Naive B cell (primary cell): ENCODE measurements at places on chromosomes 2 and 18.

DNA sequence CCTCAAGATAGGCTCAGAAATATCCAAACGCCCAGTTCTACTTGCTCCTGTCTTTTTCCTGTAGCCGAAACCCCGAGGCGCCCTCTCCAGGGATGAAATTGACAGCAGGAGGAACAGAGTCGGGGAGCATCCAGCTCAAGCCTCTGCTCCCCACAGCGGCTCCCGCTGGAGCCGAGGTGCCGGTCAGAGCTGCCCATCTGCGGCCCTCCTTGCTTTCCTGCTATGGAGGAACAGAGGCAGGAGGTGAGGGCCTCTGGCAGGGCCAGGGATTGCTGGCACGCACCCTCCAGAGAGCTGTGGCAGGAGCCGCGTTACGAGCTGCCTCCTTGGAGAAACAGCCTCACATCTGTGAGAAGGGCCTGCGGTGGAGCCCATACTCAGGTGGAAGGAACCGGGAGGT lies 172.1 kb downstream of the RNF144A start:
- DNase-seq: no peak

DNA sequence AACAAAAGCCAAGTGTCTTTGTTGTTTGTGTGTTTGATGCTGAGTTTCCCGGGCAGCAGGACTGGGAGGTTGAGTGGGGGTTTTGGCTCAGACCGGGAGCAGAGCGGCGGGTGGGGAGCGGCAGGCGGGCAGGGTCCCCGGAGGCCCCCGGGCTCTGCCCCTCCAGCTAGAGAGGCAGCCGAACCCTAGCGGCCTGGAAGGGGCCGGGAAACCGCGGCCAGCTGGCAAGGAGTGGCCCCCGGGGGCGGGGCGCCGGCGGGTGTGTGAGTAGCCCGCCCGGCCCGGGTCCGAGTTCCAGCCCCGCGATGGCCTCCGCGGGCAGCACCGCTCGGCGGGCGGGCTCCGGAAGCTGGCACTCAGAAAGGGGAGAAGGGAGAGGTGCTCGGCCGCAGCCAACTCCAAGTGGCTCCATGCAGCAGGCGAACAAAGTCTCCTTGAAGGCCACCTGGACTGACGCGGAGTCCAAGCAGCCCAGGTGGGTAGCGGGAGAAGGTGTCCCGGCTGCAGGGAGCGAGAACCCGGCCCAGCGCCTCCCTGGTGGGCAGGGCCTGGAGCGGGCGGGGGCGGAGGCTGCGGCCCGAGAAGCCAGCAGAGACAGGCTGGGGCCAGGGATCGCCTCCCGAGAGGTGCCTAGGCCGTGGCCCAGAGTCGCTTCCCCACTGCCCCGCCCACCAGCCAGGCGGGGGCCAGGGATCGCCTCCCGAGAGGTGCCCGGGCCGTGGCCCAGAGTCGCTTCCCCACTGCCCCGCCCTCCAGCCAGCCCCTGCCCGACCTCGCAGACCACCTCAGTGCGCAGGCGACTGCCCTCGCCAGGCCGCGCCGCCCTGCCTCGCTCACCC lies at the start of gene ANKRD53:
Gene ANKRD53, plus strand, starts transcription at position 290 of the 839 bp plus-strand sequence. Its CDS starts 16 bp downstream, at position 306.
- no peak for DNase-seq

DNA sequence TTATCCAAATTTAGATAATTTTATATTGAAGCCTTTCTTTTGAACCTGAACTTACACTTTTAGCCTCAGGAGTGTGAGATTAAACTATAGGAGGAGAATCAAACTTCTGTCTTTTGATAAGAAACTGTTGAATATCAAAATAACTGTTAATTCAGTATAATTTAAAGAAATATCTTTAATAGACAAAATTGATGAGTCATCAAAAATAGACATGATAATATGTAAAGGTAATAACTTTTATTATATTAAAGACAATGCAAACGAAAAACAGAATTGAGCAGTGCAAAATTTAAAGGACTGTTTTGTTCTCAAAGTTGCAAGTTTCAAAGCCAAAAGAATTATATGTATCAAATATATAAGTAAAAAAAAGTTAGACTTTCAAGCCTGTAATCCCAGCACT lies 2.0 kb upstream of the WDR35 start:
- DNase-seq: no peak

DNA sequence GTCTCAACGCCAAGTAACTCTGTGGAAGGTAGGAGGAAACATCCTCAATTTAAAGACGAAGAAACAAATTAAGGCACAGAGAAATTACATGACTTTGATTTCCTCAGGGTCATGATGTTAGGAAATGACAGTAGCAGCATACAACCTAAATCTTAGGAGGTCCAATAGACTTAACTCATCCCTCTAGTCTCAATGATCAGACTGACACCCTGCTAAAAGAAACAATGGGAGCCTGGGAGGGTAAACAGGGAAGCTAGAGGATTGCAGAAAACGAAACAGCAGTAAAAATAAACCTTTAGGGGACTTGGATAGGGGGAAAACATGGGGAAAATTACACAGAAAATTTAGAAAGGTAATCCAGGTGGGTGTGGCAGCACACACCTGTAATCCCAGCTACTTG lies 56.0 kb downstream of the ROCK2 start:
- no peak for DNase-seq

- no peak for DNase-seq
Observed at GRCh38 chr2:3670941-3671340, 12.9 kb downstream of the ALLC start.

DNA sequence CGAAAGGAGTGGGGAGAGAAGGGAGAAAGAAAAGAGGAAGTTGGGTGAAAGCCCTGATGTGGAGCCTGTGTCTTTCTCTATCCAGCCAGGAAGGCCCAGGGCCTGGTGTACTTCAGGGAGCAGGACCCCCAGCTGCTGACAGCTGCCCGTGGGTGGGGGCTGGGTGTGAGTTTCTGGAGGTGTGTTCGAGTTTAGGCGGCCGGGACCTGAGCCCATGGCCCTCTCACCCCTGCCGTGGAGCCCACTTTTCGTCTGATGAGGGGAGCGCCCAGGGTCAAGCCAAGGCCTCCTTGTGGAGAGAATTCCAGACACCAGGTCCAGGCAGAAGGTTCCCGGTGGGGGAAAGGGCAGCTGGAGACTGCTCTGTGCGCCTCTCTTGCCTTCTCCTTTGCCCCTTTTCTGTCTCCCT lies 2.2 kb downstream of the SIX3 start:
- no peak for DNase-seq

DNA sequence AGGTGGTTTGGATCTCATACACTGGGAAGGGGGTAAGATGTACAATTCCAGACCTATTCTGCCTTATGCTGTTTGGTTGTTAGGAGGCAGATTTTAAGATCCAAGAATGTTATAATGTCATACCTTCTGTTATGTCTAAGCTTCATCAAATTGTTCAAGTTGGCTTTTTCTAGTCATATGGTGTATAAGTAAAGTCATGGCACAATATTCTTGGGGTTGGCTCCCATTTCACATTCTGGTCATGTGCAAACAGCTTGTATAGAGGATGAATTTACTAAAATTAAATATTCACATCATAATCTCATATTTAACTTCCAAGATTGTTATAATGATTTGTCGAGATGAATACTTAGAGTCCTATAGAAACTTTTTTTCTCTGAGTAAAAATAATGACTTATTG lies 424.9 kb upstream of the HNMT start:
- DNase-seq: no peak

DNA sequence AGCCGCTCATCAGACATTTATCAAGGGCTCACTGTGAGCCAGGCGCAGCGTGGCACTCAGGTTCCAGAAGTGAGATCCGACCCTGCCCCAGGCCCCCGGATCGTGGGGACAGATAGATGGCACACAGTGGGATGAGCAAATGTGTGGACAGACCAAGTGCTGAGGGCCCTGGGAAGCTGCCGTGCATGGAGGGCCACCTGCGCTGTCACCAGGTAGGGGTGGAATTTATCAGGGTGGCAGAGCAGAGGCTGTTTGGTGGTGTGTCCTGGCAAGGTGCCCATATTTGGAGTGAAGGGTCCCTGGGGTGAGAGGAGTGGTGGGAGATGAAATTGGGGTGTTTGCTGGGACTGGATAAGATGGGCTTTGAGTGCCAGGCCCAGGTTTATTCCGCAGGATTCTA lies 92.8 kb upstream of the HS6ST1 start:
- DNase-seq: no peak

GRCh38 chr18:61901323-61901986 lies 8.6 kb upstream of the RNF152 start:
- DNase-seq: peak; percentile 27

GRCh38 chr2:235857598-235857997 lies 310.6 kb downstream of the GBX2 start:
- no peak for DNase-seq

DNA sequence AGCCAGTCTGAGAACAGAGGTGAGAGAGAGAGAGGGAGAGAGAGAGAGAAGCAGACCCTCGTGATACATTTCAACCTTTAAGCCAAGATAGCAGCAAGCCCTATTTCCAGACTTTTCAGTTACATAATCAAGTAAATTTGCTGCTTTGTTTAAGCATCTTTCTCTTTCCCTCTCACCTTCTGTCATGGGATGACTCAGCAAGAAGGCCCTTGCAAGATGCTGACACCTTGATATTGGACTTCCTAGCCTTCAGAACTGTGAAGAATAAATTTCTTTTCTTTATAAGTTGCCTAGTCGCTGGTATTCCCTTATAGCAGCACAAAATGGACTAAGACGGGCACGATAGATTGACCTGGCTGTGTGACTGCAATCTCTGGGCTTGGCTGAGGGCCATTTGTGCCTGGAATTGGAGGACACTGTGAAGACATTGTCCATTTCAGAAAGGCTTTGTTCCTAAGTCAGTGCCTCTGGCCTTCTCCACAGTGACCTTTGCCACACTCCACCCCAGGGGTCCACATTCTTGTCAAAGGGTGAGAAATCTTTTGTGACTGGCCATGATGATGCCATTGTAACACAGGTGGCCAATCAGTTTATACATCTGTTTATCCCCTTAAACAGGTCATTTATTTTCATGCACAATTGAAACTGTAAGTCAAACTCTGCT lies 51.3 kb upstream of the ITSN2 start:
- no peak for DNase-seq

DNA sequence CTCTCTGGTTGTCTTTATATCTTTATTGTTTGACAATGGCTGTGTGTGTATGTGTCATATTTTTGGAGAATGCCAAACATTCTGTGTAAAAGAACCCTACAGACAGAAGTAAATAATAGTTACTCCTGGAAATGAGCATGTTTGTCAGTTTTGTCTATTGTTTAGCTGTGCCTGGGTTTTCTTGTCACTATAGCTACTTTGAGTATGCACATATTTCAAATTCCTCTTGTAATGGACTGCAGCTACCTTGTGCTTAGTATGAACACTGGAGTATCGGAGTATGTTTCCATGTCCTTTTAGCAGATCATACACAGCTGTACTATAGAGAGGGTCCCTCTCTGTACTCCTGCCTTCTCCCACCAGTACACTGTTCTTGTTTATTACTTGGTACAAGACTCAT lies 58.0 kb upstream of the DOCK10 start:
- no peak for DNase-seq

GRCh38 chr2:237134321-237135230 lies 48.9 kb downstream of the COPS8 start:
- no peak for DNase-seq

GRCh38 chr2:128451084-128452023 lies 132.7 kb upstream of the HS6ST1 start:
- DNase-seq: no peak

GRCh38 chr2:54666634-54667265 lies 56.7 kb upstream of the EML6 start:
- DNase-seq: no peak

GRCh38 chr2:76984359-76984758 lies 537.8 kb downstream of the LRRTM4 start:
- no peak for DNase-seq

- DNase-seq: no peak
Observed at GRCh38 chr18:5893956-5894610, 1.2 kb downstream of the TMEM200C start.

- DNase-seq: peak; percentile 35
Observed at GRCh38 chr2:198309673-198310280, 505.4 kb downstream of the PLCL1 start.

DNA sequence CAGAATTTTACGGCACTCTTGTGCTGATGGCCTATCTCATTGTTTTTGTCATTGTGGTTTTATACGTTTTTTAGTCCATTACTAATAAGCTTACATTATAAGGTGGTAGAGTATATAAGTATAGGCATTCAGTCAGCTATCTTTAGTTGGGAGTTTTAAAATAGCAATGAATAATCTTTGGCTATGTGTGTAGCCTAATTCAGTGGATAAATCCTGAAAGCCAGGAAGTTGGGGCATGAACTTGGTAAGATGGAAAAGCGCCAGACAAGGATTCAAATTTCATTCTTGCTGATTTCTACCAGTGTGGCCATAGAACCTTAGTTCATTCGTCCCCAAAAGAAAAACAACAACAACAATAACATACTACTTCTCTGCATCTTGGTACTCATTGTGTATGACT lies 31.2 kb downstream of the EPC2 start:
- DNase-seq: no peak

DNA sequence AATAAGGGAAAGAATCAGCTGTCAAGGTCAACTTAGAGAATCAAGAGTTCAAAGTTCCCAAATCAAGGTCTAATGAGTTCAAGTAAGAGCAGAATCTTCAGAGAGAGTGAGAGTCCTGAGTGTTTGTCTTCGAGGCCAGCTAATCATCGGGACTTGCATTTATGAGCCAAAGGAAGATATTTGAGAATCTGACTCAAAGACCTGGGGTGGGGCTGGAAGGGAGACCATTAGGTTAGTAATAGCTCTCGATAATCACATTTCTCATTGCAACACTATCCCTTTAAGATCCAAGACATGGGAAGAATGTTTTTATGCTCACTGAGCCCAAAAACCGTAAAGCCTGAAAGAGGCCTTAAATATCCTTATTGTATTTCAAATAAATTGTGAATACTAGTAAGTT lies 72.0 kb upstream of the FSHR start:
- DNase-seq: no peak

DNA sequence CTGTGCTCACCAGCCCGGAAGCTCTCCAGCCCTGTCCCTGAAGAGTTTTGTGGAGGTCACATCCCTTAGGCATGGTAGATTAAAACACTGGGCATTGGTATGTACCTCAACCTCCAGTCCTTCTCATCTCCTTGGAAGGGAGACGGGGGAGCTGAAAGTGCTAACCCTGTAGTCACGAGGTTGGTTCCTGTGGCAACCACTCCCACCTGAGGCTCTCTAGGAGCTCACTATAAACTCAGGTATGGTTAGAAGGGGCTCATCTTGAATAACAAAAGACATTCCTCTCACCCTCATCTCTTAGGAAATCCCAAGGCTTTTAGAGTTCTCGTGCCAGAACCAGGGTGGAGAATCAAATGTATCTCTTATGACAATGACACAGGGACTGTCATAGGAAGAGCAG lies 43.0 kb upstream of the MGAT4A start:
- DNase-seq: no peak

- no peak for DNase-seq
Observed at GRCh38 chr18:46279673-46280072, 175.5 kb downstream of the HAUS1 start.

GRCh38 chr2:162538967-162539366 lies 195.0 kb downstream of the GCA start:
- no peak for DNase-seq
